ENCODE measurements at places on chromosomes 6 and 20. TPM values are rescaled to one million over a fixed set of nuclear protein-coding genes. Genes with fewer than 3 reads are reported as not detected.
A peak's percentile ranks its signal among the peaks of the same experiment; 100 is the strongest.

GRCh38 chr6:166152660-166153059 is 15.0 kb downstream of the TBXT start:
- ATAC-seq = no peak

DNA sequence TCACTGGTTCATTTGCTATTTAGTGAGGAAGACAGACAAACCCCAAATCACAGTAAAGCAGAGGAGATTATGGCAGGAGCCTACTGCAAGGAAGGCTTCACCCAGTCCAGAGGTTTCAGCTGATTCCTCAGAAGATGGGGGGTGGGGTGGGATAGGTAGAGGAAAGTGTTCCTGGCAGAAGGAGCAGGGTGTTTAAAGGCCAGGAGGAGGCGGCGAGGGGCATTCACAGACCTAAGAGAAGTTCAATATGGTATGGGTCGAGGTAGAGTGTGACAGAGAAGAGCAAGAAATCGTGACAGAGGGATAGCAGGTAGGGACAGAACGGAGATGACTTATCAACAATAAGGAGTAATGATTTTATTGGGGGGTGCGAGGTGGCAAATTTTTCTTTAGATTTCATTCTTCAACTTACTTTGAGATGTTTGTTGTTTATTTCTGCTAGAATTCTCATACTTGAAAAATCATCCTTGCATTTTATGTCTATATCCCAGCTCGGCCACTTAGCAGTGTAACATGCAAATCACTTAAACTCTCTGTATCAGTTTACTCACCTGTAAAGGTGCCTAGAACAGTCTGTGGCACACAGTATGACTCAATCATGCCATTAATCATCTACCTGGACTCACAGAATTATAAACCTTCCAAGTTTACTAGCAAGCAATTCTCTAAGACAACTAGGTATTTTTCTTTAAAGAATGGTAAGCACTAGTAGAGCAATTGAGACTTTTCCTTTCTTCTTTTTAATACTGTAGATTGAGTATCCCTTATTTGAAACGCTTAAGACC is 176.7 kb downstream of the REV3L start:
- ATAC-seq = peak; percentile 66

GRCh38 chr6:87767478-87767877 is 65.4 kb upstream of the AKIRIN2 start:
- ATAC-seq = no peak

PBOV1 gene
- total RNA-seq = not detected

SLC22A3 gene
- total RNA-seq = 8.0 TPM

- ATAC-seq = no peak
These were observed 848.4 kb downstream of the PHF3 start for GRCh38 chr6:64483956-64484499.

DNA sequence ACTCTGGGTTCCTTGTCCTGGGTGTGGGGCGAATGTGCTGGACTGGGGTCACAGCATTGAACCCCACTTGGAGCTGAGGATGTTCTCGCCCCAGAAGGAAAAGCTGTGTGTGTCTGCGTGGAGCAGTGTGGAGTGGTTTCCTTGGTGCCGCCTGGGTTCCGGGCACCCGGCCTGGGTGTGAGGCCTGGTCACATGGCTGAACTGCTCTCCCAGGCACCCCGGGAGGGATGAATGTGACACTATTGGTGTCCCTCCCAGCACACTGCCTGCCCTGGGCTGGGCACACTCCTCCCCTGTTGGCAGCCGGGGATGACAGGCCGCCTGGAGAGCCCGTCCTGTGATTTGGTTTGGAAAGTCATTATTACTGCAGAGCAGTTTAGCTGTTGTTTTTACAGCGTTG is 12.3 kb downstream of the MYT1 start:
- ATAC-seq = no peak

- ATAC-seq = no peak
These were observed 614.2 kb downstream of the TENT5A start for GRCh38 chr6:81138236-81138635.

MUCL3 gene
- 1.00 TPM for total RNA-seq

GRCh38 chr20:61874421-61875068 is 191.1 kb downstream of the TAF4 start:
- peak; percentile 81 for ATAC-seq

GRCh38 chr20:11738852-11739251 is 178.8 kb upstream of the BTBD3 start:
- no peak for ATAC-seq

GRCh38 chr20:61968036-61968810 is 97.5 kb downstream of the TAF4 start:
- no peak for ATAC-seq

DNA sequence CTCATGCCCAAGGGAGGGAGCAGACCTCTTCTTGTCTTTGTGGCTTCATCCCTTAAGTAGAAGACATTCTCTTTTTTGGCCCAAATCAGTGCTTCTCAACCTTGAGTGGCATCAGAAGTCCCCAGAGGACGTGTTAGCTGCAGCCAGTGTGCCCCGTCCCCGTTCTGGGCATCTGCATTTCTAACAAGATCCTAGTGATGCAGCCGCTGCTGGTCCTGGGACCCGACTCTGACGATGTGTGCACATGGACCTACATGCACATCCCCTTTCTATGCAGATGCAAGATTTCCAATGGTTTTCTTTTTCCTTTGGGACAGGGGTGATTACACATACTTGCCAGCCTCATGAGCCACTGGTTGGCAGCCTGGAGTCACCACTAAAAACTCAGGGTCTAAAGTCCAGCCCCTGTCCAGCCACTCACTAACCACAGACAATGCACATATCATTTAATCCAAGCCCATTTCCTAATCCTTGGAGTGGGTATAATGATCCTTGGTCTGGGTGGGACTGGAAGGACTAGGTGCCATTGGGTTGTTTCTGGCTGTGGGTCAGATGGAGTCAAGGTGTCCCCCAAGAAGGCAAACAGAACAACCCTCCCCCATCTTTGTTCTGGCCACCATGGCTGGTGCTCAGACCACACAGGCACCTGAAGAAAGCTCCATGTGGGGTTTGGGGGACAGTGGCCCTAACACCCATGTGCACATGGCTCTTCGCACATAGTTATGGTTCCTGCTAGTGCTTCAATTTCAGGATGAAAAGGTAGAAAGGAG is 6.4 kb downstream of the ACSS1 start:
- ATAC-seq = no peak

GRCh38 chr6:44858998-44859397 is 469.1 kb upstream of the RUNX2 start:
- ATAC-seq = no peak

HLA-DMB gene
- total RNA-seq = 5.5 TPM

CENPW gene
- 43.3 TPM for total RNA-seq

ARFGEF3 gene
- total RNA-seq = 1.2 TPM

GRCh38 chr6:55759536-55759935 is 115.9 kb downstream of the BMP5 start:
- ATAC-seq = no peak

DNA sequence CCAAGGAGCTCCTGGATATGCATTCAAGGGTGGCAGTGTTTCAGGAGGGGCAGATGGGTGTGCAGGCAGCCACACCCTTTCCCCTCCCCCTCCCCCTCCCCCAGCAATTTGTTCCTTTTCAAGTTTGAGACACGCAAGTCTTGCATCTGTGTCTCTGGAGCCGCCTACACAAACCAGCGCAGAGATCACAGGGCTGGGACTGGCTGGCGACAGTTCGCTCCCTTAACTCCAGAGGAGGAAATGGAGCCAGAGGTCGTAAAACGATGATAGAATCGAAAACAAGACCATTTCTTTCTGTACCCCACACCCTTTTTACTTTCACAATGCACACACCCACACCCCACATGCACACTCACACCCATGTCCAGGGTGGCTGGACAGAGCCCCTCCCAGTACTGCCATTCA is 163.1 kb downstream of the LY86 start:
- no peak for ATAC-seq

GPLD1 gene
- total RNA-seq = 1.4 TPM

- ATAC-seq = peak; percentile 95
These were observed 60.7 kb downstream of the BMP7 start for GRCh38 chr20:57205606-57206219.

PRDM1 gene
- total RNA-seq = 94.1 TPM

DNA sequence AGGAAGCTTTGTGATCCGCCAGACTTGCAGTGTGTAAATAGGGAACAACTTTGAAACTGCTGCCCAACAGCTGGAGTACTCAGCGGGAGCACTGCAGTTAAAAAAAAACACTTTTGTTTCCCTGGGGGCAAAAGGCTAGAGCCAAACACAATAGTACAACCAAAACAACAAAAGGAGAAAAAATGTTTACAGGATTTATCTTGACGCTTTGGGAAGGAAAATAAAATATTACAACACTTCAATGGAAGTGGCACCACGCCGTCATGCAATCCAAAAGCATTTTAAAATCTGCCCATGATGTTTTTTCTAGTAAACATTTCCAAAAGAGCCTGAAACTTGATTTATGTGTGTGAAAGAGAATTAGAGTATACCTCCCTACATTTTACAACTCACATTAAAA is 26.0 kb downstream of the PTPRK start:
- ATAC-seq = no peak

- no peak for ATAC-seq
These were observed 29.4 kb downstream of the PNLDC1 start for GRCh38 chr6:159829526-159829925.

FAM217A gene
- total RNA-seq = not detected

- ATAC-seq = no peak
These were observed 60.2 kb downstream of the SCML4 start for GRCh38 chr6:107763946-107764345.

HSPA1L gene
- total RNA-seq = 0.44 TPM

FLOT1 gene
- 75.0 TPM for total RNA-seq
